Left lung (tissue), 14 donors: ENCODE measurements at places on chromosomes 16 and 17.

DNA sequence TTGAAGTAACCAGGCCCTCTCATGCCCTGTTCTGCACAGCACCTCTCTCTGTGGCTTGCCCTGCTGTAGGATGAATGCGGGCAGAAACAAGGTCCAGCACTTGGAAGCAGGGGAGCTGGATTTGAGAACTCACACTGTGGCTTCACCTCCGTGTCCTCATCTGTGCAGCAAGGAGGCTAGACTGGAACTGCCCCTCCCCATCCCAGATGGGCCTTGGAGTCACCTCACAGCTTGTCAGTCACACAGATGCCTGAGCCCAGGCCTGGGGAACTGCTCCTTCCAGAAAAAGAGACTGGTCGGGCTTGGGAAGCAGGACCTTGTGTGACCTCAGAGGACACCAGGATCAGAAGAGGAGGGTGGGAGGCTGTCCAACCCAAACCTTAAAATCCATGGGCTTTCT is 180.8 kb downstream of the CCT6B start:
- DNase-seq = no peak

DNA sequence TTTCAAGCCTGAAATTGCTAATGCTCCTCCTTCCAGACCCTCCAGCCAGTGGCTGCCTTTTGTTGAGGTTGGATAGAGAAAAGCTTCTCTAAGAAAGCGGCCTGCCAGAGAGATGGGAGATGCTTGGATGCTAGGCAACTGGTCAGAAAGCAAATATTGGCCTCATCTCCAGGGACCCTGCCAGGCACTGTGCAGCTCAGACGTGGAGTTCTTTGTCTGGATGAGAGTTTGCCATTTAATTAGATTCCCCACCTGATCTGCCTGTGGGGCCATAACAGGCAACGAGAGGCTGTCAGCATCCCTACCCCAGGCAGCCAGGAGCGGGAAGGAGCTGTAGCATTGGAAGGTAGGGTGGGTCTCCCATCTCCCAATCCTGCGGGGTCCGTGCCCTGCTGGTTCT is 52.7 kb downstream of the ASIC2 start:
- DNase-seq = no peak

- no peak for DNase-seq
These were observed 497.5 kb upstream of the SALL1 start for GRCh38 chr16:51648526-51648925.

- DNase-seq = no peak
These were observed 22.5 kb downstream of the GSE1 start for GRCh38 chr16:85635545-85636140.

- DNase-seq = no peak
These were observed 20.5 kb upstream of the BLMH start for GRCh38 chr17:30312226-30312625.
